A172 (cell line): ENCODE measurements at places on chromosomes 5 and 9. TPM values are rescaled to one million over a fixed set of nuclear protein-coding genes. Genes with fewer than 3 reads are reported as not detected.

- DNase-seq, result peak; percentile 9
Observed at GRCh38 chr5:148085977-148086705, 22.4 kb downstream of the SPINK5 start.

DNA sequence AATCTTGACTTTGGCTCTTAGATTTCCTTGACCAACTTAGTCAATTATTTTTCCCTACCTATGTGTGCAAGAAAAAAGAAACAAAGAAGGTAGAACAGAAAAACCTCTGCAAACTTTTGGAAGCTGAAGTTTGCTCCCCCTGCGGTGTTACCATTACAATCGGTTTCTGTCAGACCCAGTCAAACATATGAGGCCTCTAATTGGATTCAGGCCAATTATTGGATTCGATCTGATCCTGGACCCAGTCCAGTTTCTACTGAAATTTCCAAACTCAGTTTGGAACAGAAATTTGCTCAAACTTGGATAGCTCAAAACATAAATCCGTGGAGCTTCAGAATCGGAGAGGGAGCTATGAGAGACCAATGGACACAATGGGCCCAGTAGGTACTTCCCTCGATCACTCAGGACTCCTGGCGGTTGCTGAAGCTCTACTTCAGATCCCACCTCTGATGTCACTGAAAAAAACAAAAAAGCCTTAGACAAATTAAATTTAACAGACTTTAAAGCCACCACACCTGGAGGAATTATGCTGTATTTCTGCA, 523.9 kb downstream of the DMRTA1 start:
- DNase-seq, result no peak

DNA sequence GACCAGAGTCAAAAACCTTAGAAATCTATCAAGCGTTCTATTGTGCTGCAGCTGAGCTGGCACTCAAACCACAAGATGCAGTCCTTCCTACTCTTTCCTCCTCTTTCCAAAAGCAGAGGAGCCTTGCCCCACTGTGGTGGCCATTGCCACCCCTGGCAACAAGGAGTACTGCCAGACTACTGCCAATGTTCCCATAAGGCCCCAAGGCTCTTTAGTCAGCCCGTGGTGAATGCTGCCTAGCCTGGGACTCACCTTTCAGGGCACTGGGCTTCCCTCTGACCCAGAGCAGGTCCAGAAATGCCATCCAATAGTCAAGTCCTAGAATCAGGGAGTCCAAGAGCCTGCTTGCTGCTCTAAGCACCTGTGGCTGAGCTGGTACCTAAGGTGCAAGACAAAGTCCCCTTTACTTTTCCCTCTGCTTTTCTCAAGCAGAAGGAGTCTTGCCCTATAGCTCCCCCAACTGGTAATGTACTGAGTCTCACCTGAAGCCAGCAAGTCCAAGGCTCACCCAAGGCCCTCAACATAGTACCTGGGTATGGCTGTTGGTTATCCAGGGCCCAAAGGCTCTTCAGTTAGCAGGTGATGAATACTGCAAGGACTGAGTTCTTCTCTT, 219.4 kb downstream of the ATPSCKMT start:
- no peak for DNase-seq

- DNase-seq, result no peak
Observed at GRCh38 chr5:180171568-180172094, 37.4 kb downstream of the RASGEF1C start.

DNA sequence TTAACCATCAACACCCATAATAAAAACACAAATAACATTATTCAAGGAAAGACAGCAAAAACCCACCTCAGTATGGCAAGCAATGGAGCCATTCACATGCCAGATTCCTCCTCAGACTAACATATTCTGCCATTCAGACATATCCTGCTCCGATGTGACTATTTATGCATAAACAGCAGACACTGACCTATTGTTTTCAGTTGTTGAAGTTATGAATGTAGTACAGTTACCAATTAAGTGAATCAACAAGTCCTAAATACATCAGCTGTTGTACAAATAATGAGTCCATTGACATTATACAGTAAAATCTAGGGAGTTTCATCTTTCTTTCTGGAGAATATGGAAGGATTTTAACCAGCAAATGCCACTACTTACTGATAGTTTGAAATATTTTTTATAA, 131.7 kb downstream of the DENND1A start:
- DNase-seq, result no peak

- DNase-seq, result no peak
Observed at GRCh38 chr5:10734037-10734709, 26.9 kb downstream of the DAP start.

Gene CNTFR
- total RNA-seq, result 0.69 TPM in 1 of 2 replicates, not detected in the other

- no peak for DNase-seq
Observed at GRCh38 chr9:110025551-110026170, 182.3 kb downstream of the C9orf152 start.

- peak; percentile 96 for DNase-seq
Observed at GRCh38 chr5:150142959-150143349, 12.7 kb downstream of the PDGFRB start.

Gene ADAMTSL1
- 5.3 and 11.4 TPM in 2 replicates for total RNA-seq

DNA sequence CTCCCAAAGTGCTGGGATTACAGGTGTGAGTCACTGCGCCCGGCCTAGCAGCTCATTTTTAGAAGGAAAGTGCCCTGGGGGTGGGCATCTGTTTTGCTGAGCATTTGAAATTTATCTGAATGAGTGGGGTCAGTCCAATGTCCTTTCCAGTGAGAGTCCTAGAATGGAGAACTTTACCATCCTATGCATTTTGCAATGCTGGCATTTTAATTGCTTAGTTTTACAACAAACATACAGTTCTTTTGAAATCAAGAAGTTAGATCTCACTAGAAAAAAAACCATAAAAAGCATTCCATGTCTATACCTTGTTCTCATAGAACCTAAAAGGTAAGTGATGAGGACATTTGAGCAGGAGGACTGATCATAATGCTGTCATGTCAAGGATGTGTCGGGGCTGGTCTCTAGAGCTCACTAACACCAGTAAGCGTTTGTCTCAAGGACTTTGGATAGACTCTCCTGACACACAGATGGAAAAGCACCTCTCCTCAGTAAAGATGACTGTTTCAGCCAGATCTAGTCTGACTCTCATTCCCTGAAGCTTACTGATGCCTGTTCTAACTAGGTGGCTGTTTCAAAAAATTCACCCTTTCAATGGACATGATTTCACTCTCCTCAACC, 83.9 kb downstream of the DCP2 start:
- DNase-seq, result no peak

DNA sequence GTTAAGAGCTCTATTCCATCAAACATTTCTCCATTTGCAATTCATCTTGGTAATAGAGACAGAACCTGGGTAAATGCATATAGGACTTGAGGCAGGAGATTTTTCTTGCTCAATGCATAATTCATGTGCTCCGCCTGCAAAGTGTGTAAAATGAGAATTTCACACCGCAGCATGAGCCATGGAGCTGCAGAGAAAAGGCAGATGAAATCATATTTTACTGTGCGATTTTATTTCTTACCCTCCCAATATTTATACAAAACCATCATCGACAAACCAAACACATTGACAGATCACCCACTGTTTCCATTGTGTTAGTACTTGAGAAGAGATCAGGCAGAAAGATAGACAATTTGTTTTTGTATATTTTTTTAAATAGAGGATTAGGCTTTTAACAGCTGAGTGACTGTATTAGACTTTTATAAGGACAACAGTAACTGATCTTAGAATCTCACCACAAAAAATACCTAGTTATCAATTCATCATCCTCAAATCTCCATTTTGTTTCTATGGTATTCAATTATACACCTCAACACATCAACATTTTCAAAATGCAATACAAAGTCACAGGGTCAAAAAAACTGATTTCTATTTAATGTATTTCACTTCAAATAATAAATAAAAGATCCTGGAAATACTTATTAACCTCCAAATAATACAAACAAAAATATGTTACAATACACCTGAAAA, 191.1 kb downstream of the AP3B1 start:
- DNase-seq, result no peak

DNA sequence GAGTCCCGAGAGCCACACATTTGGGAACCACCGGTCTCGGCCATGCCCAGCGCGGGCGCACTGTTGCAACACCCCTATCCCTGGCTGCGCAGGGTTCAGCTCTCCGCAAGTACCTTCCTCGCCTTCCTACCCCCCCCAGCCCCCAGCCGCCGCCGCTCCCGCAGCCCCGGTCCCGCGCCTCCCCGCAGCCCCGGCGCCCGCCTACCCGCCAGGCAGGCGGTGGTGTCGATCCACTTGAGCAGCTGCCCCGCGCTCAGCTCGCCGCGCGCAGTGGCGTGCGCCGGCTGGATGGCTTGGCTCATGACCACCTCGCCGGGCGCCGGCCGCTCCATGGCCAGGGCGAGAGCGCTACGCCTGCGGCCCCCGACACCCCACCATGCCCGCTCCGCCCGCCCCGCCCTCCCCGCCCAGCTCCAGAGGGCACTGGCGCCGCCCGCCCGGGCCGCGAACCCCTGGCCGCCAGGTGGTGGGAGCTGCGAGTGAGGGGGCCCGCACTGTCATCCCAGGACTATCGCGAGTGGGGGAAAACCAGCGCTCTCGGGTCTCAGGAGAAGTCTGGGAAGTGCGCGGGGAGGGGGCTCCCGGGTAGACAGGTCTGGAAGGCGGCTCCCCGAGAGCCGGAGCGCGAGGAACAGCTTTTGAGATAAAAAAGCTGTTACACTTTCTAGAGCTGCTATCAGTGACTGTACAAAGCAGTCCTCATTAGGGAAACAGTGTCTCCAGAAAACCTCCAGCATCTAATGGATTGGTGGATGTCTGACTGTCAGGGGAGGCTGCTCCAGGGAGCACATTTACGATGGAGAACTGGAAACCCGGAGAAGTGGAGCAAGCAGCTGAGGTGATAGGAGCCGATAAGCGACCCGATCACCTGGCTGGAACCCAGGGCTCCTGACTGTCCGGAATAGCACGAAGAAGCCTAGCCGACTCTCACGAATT, at the start of gene ACOT12:
TSS of gene ACOT12 (minus strand) at position 352 of the 936 bp plus-strand sequence. CDS start at position 332, 20 bp downstream.
- DNase-seq, result no peak
